ENCODE measurements at places on chromosomes 3 and 15. TPM values are rescaled to one million over a fixed set of nuclear protein-coding genes. Genes with fewer than 3 reads are reported as not detected.

DNA sequence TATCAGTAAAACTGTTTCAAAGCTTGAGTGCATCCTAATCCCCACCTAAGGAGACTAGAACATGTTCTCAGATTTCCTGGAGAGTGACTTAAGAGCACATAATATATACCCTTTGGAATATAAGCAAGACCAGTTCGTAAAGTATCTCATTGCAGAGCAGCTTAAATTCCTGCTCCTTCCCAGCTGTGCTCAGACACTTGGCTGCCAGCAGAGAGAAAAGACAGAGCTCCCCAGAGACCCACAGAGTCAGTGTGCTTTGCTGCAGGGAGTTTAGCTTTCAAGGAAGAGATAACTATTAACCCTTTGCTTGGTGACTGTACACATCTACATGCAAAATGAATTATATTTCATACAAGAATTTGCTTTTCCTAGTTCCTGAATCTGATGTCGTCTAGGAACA lies 338.1 kb upstream of the ARHGEF26 start:
- DNase-seq, result no peak

The CAMK2N2 gene
- 0.13 TPM for polyA plus RNA-seq

The CD276 gene
- polyA plus RNA-seq, result 188 TPM

DNA sequence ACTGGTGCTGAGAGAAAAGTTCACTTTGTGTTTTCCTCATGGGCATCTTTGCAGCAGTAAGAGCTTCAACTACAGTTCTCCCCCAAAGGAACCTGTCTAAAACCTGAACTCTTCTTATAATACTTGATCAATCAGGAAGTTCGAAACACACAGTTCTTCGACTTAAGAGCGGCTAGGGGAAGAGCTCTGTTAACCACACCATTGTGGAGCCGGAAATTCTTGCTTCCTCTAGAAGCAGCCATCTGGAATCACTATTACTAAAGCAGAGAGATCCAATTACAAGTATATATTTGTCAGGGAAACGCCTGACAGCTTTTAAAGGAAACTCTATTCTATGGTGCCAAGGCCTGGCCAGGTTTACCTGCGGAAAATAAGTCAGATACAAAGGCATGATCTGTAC lies 337.3 kb upstream of the CBLB start:
- DNase-seq, result peak; percentile 44

- no peak for DNase-seq
Observed at GRCh38 chr15:98850961-98851572, 156.5 kb downstream of the PGPEP1L start.

The OTOL1 gene
- polyA plus RNA-seq, result not detected

DNA sequence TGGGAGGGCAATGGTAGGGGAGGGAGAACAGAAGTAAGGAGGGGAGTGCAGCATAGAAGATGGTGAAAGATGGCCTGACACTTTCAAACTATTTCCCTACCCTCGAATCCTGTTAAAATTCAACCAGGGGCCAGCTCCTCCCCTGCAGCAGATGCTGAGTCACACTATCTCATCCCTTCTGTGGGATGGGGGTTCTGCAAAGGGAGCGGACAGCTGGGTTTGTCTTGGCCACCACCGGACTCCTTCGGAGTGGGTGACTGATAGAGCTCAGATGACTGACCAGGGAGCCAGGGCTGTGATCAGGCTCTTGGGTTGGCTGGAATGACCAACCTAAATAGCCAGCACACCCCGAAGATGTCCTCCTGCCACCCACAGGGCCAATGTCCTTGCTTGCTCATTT lies 33.6 kb upstream of the TMCC1 start:
- DNase-seq, result no peak

The PLSCR2 gene
- polyA plus RNA-seq, result 1.3 TPM

All from left renal cortex interstitium (tissue), 4 donors.